Stimulated activated CD4-positive, alpha-beta T cell treated with anti-CD3 and anti-CD28 coated beads, Interleukin-15, amount 100 ng/mL, for 1 hour (primary cell): ENCODE measurements at places on chromosomes 4 and X.

DNA sequence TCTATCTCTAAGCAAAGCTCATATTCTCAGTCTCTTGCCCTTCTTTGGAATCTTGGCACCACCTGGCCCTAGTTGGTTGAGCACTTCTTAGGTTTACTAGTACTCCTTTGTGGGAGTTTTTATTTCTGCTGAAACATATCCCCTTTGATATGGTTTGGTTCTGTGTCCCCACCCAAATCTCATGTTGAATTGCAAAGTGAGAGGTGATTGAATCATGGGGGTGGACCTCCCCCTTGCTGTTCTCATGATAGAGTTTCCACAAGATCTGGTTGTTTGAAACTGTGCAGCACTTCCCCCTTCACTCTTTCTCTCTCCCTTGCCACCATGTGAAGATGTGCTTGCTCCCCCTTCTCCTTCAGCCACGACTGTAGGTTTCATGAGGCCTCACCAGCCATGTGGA lies 22.2 kb upstream of the SYNPO2 start:
- no peak for DNase-seq

GRCh38 chr4:42397635-42398170 lies 415 bp downstream of the SHISA3 start:
- no peak for DNase-seq

DNA sequence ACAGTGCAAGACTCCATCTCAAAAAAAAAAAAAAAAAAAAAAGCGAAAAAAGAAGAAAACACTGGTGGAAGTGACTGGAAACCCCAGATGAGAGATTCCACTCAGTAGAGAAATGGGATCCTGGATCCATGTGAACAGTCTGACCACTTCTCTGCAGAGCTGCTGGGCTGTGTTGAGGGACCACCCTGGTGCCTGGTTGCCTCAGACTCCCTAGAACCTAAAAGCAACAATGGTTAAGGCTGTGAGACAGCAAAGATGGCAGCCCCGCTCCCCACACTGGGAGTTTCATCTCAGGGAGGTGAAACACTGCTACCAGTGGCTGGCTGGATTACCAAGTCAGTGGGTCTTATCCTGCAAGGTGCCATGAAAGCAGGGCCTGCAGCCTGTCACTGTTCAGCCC lies 152.8 kb upstream of the ARSJ start:
- DNase-seq: no peak

GRCh38 chr4:153542834-153543233 lies 76.7 kb downstream of the TMEM131L start:
- no peak for DNase-seq

- DNase-seq: no peak
Observed at GRCh38 chr4:24965627-24966026, 52.8 kb upstream of the CCDC149 start.

DNA sequence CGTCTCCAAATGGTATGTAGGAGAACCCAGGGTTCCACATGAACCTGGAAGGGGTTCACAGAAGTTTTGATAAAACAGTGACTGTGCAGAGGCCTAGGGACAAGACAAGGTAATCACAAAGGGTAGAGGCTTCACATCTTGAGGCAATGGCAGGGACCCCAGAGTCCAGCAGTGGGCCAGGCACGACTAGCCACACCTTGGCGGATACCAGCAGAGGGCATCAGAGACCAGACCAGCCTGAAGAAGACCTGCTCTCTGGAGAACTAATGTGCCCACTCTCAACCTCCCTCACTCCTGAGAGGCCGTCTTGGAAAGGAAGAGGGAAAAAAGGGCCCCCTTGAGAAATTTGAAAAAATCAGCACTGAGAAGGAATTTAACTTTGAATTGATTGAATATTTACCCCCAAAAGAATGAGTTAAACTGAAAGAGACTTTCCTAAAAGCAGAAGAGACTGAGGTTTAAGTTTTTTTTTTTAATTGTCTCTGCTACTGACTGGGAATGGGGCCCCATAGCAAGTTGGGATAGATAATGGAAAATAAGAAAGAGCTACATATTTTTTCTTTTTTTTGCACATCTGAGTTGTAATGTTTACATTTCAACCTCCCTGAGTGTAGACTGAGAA lies 243.8 kb upstream of the JADE1 start:
- no peak for DNase-seq

DNA sequence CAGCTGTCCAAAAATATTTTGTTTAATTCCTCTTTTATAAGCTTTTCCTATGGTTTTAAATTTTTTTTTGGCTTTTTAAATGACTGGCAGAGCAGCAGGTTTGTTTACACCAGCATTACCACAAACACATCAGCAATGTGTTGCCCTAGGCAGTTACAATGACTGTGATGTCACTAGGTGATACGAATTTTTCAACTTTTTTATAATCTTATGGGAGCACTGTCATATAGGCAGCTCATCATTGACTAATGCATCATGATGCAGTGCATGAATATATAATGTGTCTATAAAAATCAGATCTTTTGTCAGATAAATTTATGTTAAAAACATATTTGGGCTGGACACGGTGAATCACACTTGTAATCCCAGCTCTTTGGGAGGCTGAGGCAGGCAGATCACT lies 231.6 kb upstream of the SLIT2 start:
- DNase-seq: no peak

DNA sequence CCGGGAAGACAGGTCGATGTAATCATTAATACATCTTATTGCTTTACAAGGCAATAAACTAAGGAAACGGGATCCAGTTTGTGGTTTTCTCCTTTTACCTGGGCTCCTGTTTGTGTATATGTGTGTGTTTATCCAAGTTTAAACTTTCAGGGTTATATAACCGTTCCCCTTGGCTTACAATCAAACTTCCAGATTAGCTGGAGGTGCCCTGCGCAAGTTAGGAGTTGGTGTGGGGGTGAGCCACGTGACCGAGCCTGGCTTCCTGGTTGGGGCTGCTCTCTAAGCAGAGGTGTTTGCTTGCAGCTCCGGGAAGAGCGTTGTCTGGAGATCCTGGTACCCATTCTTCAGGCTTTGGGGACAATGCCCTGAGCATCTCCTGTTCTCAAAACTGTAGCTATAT lies 129.2 kb downstream of the FHDC1 start:
- DNase-seq: no peak
